CD4-positive, alpha-beta T cell treated with Interleukin-21 for 1 hour (primary cell): ENCODE measurements at places on chromosomes 12 and 14.

DNA sequence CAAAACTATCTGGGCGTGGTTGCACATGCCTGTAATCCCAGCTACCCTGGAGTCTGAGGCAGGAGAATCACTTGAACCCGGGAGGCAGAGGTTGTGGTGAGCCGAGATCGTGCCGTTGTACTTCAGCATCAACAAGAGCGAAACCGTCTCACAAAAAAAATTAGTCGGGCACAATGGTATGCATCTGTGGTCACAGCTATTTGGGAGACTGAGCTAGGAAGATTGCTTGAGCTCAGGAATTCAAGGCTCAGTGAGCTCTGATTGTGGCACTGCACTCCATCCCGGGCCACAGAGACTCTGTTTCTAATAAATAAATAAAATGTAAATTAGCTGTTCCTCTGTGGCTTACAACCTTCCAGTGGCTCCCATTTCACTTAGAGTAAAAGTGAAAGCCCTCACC is 28.0 kb downstream of the RCOR1 start:
- no peak for DNase-seq

DNA sequence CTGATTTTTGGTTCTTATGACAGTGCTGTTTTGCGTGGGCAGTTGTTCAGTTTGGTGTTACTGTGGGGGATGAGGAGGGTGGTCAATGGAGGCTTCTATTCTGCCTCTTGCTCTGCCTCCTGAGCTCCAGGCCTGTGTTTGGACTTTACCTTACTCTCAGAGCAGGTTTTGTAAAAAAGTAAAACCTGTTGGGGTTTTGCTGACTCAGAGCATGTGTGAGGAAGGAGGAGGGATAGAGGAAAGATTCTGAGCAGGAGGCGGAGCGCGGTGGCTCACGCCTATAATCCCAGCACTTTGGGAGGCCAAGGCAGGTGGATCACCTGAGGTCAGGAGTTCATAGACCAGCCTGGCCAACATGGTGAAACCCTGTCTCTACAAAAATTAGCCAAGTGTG is 6.7 kb downstream of the A2ML1 start:
- no peak for DNase-seq

DNA sequence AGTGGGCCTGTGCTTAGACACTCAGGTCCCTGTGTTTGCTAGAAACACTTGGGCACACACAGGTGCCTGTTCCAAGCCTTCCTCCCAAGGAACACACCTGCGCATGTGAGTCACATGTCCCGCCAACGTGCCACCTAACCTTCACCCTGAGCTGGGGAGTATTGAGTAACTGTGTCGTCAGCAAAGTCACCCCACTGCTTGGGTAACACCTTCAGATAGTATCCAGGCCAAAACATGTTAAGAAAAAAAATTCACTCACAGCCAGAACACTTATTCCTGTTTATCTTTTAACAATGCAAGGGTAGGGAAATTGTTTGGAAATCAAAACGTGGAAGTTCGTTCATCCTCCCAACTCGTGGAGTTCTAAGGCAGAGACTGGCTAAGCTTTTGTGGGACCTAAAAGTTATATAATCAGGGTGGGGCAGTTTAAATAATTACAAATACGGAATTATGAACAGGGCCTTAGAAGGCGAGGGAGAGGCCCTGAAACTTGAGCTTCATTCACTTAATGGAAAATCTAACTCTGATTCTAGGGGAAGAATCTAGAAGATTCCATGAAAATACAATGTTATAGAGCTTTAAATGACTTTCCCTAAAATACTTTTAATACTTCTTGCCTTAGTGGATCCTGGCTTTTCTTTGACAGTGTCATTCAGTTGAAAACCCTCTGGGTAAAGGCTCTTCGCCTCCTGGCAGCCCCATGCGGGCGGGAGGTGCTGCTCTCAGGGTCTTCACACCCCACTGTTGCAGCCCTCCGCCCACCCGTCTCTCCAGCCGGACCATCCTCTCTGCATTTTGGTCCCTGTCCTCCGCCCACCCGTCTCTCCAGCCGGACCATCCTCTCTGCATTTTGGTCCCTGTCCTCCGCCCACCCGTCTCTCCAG is 30.3 kb upstream of the ADIPOR2 start:
- peak; percentile 65 for DNase-seq

- DNase-seq = no peak
Measured at GRCh38 chr12:1322821-1323220, 271.6 kb downstream of the FBXL14 start.

DNA sequence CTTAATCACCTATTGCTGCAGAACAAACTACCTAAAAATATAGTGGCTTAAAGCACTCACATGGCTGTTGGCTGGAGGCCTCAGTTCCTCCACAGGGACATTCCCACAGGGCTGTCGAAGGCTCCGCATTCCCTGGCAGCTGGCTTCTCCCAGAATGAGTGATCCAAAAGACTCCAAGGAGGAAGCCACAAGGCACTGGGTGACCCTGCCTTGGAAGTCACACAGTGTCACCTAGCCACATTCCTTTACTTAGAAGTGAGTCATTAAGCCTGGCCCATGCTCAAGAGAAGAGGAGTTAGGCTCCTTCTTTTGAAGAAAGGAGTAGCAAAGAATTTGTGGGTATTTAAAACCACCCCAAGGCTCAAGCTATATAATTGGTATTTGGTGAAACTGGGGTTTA is 63.9 kb upstream of the MAP1LC3B2 start:
- no peak for DNase-seq

GRCh38 chr14:23113431-23114119 is 5.5 kb downstream of the CEBPE start:
- no peak for DNase-seq

DNA sequence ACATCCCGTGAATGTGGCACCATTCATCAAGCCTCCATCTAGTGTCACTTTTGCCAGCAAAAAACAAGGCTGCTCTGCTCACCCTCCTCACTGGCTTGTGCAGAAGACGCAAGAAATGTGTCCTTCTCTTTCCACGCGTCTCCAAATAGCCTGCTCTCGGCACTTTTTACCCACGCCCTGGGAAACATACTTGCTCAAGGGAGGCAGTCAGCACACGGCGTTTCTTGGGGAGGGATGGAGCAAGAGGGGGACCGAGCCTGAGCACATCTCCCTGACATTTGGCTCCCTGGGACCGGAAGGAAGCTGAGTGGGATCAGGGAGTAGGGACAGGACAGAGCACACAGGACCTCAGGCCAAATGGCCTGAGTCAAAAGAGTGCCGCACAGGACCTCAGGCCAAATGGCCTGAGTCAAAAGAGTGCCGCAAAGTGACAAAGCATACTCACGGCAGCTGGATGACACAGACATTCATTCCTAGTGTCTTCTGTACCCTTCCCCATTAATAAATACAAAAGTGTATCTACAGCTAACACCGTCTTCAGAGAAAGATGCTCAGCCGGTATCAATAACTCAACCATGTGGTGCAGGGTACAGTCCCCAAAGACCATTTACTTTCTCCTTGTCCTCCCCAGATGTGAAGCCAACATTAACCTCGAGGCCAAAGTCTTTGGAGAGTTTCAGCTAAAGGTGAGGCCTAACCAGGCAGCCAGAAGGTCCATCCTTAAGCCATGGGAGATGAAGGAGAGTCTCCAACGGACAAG is 7.1 kb downstream of the BCL11B start:
- DNase-seq = peak; percentile 17
